ENCODE measurements at places on chromosomes 4 and X.

DNA sequence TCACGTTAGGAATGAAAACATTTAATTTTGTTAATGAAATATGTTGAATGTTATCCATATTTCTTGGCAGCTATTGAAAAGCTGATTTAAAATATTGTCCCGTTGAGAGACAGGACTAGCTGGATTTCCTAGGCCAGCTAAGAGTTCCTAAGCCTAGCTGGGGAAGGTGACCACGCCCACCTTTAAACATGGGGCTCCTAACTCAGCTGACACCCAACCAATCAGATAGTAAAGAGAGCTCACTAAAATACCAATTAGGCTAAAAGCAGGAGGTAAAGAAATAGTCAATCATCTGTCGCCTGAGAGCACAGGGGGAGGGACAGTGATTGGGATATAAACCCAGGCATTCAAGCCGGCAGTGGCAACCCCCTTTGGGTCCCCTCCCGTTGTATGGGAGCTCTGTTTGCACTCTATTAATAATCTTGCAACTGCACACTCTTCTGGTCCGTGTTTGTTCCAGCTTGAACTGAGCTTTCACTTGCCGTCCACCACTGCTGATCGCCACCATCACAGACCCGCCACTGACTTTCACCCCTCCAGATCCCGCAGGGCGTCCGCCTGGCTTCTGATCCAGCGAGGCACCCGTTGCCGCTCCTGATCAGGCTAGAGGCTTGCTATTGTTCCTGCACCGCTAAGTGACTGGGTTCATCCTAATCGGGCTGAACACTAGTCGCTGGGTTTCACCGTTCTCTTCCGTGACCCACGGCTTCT is 308.9 kb downstream of the GLUD2 start:
- DNase-seq, result no peak

DNA sequence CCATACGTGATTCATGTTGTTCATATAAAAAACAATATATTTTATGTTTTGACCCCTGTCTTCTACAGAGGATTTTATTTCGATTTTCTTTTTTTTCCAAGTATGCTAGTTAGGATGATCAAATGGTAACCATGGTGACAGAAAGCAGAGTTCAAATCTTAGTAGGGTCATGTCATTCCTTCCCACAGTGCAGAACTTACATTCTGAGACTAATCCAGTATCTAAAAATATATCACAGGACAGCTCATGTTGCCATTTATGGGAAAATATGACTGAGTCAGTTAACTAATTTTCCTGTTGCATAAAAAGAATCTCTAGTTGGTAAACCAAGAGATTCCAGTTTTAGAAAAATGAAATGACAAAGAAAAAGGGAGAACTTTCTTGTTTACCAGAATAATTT is 209.5 kb downstream of the PARM1 start:
- no peak for DNase-seq

- no peak for DNase-seq
These were observed 21.5 kb downstream of the RTL5 start for GRCh38 chrX:72110051-72110875.

DNA sequence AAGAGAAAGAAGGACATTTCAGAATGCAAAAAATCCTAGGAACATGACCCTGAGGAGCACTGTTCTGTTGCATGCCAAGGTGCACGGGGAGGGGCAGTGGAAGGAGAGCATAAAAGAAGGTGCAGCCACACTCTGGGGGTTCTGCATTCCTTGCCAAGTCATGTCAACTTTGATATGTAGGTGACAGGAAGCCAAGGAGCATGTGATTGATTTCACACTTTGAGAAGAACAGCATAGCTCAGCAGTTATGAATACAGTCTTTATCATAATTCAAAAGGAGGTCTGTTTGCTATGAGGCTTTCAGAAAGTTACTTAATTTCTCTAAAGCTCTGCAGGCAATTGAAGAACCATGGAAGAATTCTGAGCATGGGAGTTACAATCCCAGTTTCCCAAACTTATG is 50.6 kb downstream of the SCFD2 start:
- no peak for DNase-seq

- DNase-seq, result no peak
These were observed 7.6 kb upstream of the MSX1 start for GRCh38 chr4:4851906-4852305.

DNA sequence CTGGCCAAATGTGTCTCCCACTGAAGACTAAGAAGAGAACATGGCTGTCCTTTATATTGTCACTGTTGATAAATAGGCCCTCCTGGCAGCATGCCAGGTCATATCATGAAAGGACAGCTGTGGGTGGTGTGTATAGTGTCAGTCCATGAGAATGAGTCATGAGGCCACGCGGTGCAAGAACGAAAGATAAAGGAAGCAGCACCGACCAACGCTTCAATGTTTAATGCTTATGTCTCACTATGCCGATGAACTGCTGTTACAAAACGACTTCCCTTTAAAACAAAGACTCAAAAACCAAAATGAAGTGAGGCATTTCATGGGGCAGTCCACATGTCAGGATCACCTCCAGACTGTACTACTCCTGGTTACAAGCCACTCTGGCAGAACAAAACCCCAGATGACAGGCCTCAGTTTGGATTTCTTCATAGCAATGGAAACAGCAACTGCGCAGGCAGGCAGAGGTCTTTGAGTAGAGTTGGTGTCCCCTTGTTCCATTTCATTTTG is 5.2 kb upstream of the TCEANC start:
- peak; percentile 13 for DNase-seq

- no peak for DNase-seq
These were observed 297.4 kb upstream of the SFRP2 start for GRCh38 chr4:154086247-154086646.

DNA sequence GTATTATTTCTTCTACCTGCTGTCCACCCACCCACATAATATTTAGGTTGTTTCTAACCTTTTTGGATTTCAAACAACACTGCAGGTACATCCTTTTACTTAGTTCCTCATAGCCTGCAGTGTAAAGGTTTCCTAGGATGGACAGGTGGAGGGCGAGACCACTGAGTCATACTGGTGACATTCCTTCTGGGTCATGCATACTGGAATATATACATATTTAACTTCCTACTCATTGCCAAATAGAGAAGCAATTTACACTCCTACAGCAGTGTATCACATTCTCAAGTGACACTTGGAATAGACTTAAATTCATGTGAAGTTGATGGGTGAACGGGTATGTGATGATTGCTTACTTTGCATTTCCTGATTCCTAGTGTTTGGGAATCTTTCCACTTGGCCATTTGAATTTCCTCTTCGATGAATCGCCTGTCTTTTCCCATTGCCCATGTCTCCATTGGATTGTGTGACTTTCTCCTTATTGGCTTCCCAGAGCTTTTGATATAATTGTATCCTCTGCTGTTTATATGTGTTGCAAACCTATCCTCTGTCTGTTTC is 8.2 kb upstream of the PPP2R2C start:
- no peak for DNase-seq
